ENCODE measurements at places on chromosomes 5 and 9.

DNA sequence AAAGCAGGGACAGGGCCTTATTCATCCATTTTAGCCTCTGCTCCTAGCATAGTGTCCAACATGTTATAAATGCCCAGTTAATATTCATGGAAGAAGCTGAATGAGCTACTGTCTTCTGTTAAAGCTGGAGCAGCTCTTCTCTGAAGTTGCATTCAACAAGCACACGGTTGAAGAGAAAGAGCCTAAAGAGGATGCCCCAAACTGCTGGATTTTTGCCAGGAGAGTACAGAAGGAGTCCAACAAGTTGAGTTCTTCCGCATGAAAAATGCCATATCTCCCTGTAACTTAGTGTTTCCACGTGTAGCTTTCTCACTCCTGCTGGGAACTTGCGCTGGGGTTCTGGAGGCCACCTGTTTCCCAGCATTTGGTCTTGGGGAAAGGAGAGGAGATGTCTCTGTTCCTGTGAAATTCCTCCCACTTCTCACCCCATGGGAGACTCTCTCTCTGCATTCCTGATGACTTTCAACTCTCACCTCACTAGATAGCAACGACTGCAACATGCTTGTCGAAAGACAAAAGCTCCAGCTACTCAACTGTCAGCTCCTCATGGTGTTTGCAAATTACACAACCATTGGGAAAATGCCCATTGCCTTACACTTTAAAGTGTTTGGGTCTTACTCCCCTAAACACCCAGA lies 122.8 kb downstream of the KIF4B start:
- no peak for DNase-seq

- DNase-seq: no peak
Measured at GRCh38 chr9:4849369-4849768, 56.6 kb downstream of the RCL1 start.

DNA sequence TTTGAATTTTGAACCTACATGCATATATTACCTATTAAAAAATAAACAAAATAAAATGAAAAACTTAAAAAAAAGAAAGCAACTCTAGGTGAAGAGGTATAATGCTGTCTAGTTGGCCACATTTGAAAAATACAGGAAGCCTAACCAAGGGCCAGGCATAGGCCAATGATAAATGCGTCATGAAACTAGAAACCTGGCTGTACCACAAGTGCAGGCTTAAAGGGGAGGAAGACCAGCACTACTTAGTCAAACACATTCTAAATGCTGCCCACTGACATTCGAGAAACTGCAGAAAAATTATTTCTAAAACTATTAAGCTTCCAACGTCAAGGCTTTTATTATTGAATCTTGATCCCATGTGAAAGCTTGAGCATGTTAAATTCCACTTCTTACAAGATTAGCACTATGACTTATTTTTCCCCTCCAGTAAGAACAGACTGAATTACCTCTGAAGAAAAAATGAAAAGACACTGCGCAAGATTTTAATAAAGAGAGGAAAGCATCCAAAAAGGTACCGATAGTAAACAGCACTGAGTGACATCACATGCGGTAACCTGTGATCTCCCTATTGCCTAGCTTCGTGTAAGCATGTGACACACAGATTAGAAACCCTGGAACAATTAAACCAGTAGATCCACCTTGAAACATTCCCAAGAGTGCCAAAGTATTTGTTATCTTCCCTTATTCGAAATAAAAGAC lies 16.2 kb downstream of the CDC14B start:
- DNase-seq: no peak

DNA sequence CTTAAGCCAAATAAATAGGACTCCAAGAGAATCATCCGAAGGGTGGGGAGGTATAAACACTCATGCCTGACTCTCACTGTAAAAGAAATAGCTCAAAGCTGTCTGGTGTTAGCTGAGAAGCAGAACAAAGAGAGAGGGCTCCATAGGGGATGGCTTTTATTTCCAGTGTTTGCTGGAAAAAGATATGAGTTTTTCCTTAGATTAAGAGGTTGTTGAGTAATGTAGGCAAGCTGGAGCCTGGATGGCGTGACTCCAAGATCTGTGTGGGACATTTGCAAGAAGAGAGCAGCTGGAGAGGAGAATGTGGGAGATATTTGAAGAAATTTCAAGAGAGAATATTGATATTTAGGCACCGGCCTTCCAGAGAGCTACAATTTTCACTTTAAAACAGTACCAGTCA lies 793.7 kb upstream of the RGMB start:
- DNase-seq: no peak

DNA sequence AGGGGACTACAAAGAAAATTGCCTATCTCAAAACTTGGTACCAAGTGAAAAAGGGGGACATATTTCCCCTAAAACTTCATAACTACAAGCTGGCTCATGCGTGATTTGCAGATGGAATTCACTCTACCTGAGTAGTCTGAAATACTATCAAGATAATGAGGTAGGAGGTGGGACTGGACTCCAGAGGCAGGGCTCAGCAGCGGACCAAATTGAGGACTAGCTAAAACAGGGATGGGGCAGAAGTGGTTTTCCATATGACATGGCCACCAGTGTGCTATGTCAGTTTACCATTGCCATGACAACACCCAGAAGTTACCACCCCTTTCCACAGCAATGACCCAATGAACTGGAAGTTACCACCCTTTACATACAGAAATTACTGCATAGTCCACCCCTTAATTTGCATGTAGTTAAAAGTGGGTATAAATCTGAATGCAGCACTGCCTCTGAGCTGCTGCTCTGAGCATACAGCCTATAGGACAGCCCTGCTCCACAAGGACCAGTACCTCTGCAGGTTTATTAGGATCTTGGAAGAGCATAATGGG lies 30.4 kb upstream of the TESK1 start:
- DNase-seq: no peak

DNA sequence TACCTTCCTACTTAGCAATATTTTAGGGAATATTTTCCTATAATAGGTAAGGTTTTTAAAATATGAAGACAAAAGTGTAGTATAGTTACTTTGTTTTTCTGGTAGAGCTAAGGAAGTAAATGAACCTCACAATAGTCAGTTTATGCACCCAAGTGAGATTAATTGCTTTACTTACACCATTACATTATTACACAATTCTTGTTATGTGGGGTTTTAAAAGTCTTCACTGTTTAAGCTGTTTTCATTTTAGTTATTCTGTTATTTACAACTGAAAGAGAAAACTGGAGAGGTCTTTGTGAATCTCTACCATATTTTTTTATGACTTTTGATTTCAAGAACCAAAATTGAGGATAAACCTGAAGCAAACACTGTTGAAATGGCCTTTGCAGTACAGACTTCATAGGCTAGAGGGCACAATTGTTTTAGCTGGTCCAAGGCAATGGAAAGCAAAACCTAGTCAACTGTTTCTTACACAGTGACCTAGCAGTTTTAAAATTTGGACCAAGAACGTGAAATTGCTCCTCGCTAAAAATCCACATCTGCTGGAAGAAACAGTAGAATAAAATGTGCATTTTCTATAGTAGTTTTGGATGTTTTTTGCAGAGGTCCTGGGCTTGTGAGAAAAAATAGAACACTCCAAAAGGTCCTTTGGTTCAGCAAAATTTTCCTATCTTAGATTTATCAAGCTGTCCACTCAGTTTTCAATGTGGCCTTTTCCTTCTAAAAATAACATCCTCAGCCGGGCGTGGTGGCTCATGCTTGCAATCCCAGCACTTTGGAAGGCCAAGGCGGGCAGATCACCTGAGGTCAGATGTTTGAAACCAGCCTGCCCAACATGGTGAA lies 66.4 kb upstream of the FER start:
- peak; percentile 25 for DNase-seq

- no peak for DNase-seq
Measured at GRCh38 chr9:134556531-134557068, 85.0 kb upstream of the COL5A1 start.

- DNase-seq: no peak
Measured at GRCh38 chr9:123331346-123332060, 24.5 kb upstream of the CRB2 start.

GRCh38 chr5:17115855-17116254 lies 101.6 kb upstream of the BASP1 start:
- DNase-seq: no peak

- no peak for DNase-seq
Measured at GRCh38 chr5:43422143-43422542, 10.0 kb upstream of the CCL28 start.

DNA sequence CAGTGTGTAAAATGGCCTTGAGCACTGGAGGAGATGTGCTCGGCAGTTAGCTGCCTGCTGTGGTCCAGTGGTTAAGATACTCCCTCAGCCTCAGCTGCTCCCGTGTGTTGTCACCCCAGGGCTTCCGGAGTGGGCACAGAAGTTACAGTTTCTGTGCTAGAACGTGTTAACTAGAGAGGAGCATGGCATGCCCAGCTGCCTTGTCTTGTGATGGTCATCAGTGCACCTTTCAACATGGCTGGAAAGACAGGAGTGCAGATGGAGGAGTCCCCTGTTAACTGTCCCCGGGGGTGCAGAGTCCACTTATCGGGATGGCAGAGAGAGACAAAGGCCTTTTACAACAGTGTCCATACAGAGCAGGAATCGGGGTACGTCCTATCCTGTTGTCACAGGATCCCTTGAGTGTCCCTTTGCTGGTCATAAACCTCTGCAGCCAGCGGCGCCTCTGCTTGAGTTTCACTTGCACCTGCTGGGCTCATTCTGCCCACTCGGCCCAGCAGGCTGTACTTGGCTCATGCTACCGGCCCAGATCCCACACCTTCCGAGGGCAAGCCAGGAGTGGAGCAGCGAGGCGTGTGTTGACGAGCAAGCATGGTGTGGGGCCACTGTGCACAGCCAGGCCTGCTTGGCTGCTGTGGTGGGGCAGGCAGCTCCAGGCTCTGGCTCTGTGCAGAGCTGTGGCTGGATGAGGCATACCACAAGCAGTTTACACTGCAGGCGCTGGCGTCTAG lies 112.6 kb downstream of the EHMT1 start:
- no peak for DNase-seq

- DNase-seq: peak; percentile 7
Measured at GRCh38 chr5:62969409-62970120, 390.9 kb downstream of the LRRC70 start.

GRCh38 chr5:2330325-2331130 lies 420.9 kb downstream of the IRX2 start:
- DNase-seq: no peak

DNA sequence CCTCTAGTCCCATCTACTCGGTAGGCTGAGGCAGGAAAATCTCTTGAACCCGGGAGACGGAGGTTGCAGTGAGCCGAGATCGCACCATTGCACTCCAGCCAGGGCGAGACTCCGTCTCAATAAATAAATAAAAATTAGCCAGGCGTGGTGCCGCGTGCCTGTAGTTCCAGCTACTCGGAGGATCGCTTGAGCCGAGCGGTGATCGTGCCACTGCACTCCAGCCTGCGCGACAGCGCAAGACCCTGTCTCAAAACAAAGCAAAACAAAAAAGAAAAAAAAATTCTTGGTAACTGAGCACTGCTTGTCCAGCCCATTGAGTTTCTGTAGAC lies 710 bp upstream of the WDR55 start:
- DNase-seq: no peak

DNA sequence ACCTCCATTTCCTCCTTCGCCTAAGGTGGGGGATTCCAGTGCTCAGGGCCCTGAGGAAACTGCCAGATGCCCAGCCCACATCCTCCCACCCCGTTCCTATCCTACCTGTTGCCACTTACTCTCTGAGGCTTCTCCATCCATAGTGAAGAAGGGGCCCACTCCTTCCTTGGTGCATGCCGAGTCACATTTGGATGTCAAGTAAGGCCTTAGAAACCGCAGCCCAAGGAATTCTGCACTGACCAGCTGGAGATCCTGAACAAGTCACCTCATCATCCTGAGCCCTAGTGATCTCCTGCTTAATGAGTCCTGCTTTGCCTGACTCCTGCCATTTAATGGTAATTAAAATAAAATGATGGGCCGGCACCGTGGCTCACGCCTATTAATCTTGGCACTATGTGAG lies 6.7 kb upstream of the TNIP1 start:
- no peak for DNase-seq

- no peak for DNase-seq
Measured at GRCh38 chr9:22170990-22171670, 162.0 kb upstream of the CDKN2B start.

GRCh38 chr5:88602584-88602983 lies 280.4 kb downstream of the MEF2C start:
- DNase-seq: peak; percentile 22

DNA sequence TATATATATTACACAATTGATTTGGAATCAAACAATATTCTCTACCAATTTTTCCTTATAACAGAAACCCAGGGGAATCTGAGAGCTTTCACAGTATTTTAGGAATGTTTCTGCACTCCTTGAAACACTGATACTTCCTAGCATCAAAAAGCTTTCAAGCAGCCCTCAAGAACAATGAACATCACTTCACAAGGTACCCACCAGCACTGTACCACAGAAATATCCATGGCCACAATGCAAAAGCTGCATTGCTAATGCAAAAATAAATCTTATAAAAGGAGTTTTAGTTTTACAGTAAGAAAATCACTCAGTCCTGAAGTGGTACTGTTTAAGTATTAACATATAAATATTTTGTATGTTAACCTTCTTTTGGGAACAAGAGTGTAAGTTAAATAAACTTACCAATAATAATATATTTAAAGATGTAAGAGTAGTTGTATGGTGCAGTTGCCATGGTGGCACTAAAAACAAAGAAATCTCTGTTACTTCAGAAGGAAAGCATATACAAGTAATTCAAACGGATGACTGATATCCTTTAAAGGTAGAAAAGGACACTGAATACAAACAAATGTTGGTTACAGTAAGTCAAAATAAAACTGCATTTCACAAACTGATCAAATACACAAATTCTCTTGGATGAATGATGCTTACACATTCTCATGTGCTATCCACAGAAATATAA lies 8.6 kb downstream of the RAB14 start:
- no peak for DNase-seq

DNA sequence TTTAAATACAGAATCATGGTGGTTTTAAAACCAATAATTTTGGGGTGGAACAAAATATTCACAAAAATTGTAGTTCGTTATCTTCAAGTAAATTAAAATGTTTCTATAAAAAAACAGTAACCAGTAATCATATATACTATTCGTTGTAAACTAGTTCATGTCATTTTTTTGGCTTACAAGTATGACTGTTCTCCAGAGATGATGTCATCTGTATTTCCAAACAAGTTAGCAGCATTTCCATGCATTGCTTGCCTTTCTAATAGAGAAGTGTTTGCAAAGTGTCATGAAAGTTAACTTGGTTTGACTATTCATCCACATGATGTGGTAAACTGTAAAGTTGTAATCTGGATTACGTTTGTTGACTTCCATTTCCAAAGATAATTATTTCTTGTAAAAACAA lies 717.9 kb upstream of the ADAMTS16 start:
- DNase-seq: no peak

DNA sequence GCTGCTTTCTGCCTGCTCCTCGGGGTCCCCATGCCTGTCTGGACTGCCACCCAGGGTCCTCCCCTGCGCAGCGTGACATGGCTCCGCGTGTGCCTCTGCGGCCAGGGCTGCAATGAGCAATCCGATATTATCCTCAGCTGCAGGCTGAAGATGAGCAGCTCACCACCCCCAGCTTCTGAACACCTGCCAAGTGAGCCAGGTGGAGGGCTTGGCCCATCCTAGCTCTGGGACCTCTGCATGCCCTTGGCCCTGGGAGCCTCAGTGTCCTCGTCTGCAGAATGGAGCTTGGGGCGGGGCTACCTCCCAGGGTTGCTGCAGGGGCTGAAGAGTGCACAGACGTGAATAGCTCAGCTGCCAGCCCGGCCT lies 4.1 kb upstream of the MYMK start:
- peak; percentile 36 for DNase-seq

- no peak for DNase-seq
Measured at GRCh38 chr9:36101916-36102741, 34.4 kb upstream of the GLIPR2 start.

GRCh38 chr5:56415356-56415765 lies 182.2 kb upstream of the ANKRD55 start:
- no peak for DNase-seq
